Neural progenitor cell (in vitro differentiated cells): ENCODE measurements at places on chromosomes 6 and 20. TPM values are rescaled to one million over a fixed set of nuclear protein-coding genes. Genes with fewer than 3 reads are reported as not detected.

GRCh38 chr6:78810146-78810545, 57.2 kb upstream of the IRAK1BP1 start:
- H3K4me3 ChIP-seq: no peak overlapping the region
- DNase-seq: peak; percentile 70
- no peaks in the 10 kb centered on the region for H3K36me3 ChIP-seq
- no peaks in the 10 kb centered on the region for H3K4me1 ChIP-seq
- no peaks in the 10 kb centered on the region for H3K27me3 ChIP-seq

DNA sequence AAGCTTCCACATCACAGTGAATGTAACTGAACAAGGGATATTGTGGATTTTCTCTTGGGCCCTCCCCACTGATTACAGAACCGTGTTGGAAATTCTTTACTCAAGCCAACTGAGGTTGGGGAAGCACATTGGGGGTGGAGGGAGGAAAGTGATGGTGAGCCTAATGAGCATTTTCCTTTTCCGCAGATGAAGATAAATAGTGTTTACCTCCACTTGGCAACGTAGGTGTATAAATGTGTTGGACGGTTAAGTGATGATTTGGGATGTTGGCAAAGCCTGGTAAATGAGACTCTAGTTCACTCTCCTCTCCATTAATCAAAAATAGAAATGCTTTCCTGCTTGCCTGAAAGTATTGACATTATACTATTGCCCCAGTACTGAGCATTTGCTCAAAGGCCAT, 27.1 kb upstream of the NRN1 start:
- no peak overlapping the region for H3K4me3 ChIP-seq
- no peaks in the 10 kb centered on the region for H3K4me1 ChIP-seq
- H3K36me3 ChIP-seq: no peaks in the 10 kb centered on the region
- DNase-seq: no peak
- no peaks in the 10 kb centered on the region for H3K27me3 ChIP-seq

DNA sequence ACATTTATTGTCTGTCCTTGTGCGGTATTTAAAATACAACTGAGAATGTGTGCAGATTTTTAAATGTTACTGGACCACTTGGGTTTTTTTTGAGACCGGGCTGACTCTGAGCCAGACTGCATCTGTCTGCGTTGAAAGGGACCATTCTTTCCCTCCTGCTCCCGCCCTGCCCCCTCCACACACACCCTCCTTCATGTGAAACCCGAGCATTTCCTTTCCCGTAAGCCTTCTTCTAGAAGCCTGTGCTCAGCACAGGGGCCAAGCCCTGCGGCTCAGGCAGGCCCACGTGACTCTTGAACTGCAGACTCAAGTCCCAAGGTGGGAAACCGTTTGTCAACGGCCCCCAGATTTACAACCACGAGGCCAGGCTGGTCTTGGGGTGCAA, 82.7 kb upstream of the FOXC1 start:
- peak; percentile 61 for DNase-seq
- H3K4me1 ChIP-seq: peaks cover 12% of the 10 kb centered on the region
- peaks cover 53% of the 10 kb centered on the region for H3K27me3 ChIP-seq

DNA sequence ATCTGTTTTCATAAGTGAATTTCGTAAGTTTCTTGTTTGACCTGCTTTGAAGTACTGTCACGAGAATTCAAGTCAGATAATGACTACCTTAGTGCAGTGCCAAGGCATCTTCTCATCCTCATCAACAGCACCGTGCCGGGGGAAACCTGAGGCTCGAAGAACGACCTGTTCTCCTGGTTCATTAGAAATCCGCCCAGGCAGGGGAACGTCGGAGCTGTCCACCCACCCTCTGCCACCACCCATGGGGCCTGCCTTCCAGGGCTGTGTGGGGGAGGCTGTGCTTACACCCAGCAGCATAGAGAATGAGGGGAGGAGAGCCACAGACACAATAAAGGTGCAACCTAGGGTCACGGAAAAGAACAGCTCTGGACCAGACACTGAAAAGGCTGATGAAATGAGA, 101.6 kb downstream of the RAMACL start:
- no peaks in the 10 kb centered on the region for H3K36me3 ChIP-seq
- H3K4me1 ChIP-seq: peaks cover 17% of the 10 kb centered on the region
- H3K27me3 ChIP-seq: no peaks in the 10 kb centered on the region
- no peak overlapping the region for H3K4me3 ChIP-seq

- H3K4me3 ChIP-seq: no peak overlapping the region
- peak; percentile 41 for DNase-seq
- H3K4me1 ChIP-seq: peaks cover 29% of the 10 kb centered on the region
- no peaks in the 10 kb centered on the region for H3K36me3 ChIP-seq
- H3K27ac ChIP-seq: no peak overlapping the region
Observed at GRCh38 chr6:157461000-157461915, 80.3 kb downstream of the ZDHHC14 start.

DNA sequence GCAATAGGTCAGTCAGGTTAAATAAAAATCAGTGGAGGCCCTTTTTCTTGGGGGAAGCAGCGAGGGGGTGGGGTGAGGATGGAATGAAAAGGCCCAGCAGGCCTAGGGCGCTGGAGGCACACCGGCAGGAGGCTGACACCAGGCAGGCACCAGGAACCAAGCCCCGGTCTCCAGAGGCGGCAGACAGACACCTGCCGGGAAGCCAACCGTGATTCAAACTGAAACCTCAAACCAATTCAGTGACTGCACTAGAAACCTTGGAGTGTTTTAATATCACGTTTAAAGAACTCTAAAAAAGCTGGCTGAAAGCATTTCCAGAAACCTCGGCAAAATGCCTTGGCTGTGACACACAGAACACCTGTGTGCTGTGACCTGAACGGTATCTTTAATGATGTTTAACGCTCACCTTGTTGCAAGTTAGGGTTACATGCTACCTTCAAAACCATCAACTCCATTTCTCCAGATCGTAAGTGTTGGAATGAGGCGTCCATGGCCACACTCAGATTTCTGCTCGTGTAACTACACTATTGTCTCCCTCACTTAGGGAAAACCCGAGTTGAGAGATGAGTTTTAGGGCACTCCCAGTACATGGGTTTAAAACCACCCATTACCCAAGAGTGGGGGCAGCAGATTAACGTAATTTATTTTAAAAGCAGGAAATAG, 27.2 kb downstream of the DIDO1 start:
- no peak overlapping the region for H3K27ac ChIP-seq
- H3K4me1 ChIP-seq: peaks cover 17% of the 10 kb centered on the region
- H3K27me3 ChIP-seq: no peaks in the 10 kb centered on the region
- DNase-seq: no peak
- H3K36me3 ChIP-seq: no peaks in the 10 kb centered on the region

GRCh38 chr6:56655996-56656395, 13.3 kb upstream of the DST start:
- no peaks in the 10 kb centered on the region for H3K27me3 ChIP-seq
- no peak for DNase-seq
- peaks cover 24% of the 10 kb centered on the region for H3K4me1 ChIP-seq
- H3K4me3 ChIP-seq: no peak overlapping the region

GRCh38 chr6:2784061-2784460, 18.9 kb downstream of the WRNIP1 start:
- H3K4me3 ChIP-seq: no peak overlapping the region
- H3K4me1 ChIP-seq: peaks cover 6% of the 10 kb centered on the region
- DNase-seq: no peak
- no peaks in the 10 kb centered on the region for H3K36me3 ChIP-seq

GRCh38 chr6:14763139-14763538, 482.7 kb upstream of the JARID2 start:
- no peak overlapping the region for H3K27ac ChIP-seq
- H3K4me3 ChIP-seq: no peak overlapping the region
- H3K36me3 ChIP-seq: no peaks in the 10 kb centered on the region
- no peak for DNase-seq

DNA sequence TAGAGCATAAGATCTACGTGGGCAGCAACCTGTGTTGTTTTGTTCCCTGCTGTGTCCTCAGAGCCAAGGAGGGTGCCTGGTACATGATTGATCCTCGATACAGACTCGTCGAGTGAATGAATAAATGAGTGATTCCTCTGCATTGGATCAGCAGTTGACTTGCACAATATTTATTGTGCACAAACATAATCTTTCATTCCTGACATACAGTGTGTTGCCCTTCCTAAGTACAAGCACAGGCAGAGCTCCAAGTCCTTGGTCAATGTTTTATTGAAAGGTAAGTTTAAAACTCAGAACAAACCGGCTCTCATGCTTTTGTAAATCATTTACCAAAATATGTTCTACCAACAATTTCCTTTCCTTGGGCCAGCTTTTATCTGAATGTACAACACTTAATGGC, 57.4 kb downstream of the STMND1 start:
- H3K27ac ChIP-seq: no peak overlapping the region
- no peaks in the 10 kb centered on the region for H3K4me1 ChIP-seq
- H3K4me3 ChIP-seq: no peak overlapping the region
- no peaks in the 10 kb centered on the region for H3K36me3 ChIP-seq
- no peaks in the 10 kb centered on the region for H3K27me3 ChIP-seq
- no peak for DNase-seq

DNA sequence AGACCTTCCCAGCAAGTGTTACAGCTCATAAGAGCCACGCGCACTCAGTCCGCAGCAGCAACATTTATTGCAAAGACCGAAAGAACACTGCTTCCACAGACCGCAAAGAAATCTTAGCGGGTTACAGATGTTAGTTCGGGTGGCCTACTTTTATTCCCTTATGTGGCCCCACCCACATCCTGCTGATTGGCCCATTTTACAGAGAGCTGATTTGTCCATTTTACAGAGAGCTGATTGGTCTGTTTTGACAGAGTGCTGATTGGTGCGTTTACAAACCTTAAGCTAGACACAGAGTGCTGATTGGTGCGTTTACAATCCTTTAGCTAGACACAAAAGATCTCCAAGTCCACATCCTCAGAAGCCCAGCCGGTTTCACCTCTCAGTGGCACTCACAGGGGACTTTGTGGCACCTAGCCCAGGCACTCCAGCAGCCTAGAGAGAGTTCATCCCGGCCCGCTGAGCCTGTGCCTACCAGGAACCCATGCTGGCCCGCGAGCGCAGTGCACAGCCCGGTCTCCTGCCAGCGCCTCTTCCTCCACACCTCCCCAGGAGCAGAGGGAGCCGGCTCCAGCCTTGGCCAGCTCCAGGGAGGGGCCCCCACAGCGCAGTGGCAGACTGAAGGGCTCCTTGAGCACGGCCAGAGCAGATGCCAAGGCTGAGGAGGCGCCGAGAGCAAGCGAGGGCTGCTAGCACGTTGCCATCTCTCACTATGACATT, 244.3 kb upstream of the TSHZ2 start:
- H3K4me3 ChIP-seq: no peak overlapping the region
- peaks cover 3% of the 10 kb centered on the region for H3K36me3 ChIP-seq
- H3K27ac ChIP-seq: no peak overlapping the region
- H3K27me3 ChIP-seq: no peaks in the 10 kb centered on the region
- no peak for DNase-seq
- peaks cover 12% of the 10 kb centered on the region for H3K4me1 ChIP-seq

DNA sequence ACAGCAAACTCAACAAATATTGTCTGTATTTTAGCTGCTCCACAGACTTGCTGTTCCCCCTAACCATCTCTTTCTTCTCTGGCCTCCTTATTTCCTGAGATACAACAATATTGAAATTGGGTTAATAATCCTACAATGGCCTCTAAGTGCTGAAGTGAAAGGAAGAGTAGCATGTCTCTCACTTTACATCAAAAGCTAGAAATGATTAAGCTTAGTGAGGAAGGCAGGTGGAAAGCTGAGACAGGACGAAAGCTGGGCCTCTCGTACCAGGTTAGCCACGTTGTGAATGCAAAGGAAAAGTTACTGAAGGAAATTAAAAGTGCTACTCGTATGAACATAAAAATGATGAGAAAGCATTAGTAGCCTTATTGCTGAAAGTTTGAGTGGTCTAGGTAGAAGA, 63.8 kb downstream of the ELOVL5 start:
- H3K4me1 ChIP-seq: peaks cover 23% of the 10 kb centered on the region
- no peak overlapping the region for H3K27ac ChIP-seq
- DNase-seq: no peak
- no peak overlapping the region for H3K4me3 ChIP-seq

- H3K27ac ChIP-seq: no peak overlapping the region
- DNase-seq: peak; percentile 11
- H3K4me3 ChIP-seq: no peak overlapping the region
- no peaks in the 10 kb centered on the region for H3K27me3 ChIP-seq
Observed at GRCh38 chr6:52162940-52163908, 23.0 kb upstream of the IL17A start.

DNA sequence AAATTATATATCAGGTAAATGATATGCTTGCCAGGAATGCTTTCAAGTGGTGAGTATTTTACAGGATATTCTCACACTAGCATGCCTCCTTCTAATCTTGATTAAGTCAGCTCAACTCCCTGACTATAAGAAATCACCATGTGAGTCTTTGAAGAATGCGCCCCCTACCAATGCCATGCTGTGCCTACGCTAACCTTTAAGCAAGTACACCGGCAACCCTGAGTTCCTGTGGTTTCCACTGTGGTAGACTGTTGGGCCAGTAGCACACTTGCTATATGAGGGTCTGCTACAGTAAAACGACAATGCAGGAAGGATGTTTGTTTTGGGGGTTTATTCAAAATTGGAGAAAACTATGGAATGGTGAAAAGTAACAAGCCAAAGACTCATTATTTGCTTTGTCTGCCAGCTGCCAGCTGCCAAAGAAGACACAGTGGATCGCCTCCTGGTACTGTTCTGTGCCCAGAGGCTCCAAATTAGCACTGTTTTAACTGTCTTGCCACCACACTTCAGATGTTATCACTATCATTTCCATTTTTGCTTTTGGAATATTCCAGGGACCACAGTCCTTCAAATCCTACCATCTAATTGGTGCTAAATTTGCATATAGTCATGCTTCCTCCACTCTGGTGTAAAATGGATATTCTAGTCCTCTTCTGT, 333.5 kb downstream of the RNGTT start:
- H3K27me3 ChIP-seq: no peaks in the 10 kb centered on the region
- H3K36me3 ChIP-seq: no peaks in the 10 kb centered on the region
- H3K4me1 ChIP-seq: peaks cover 5% of the 10 kb centered on the region
- peak; percentile 79 for DNase-seq

DNA sequence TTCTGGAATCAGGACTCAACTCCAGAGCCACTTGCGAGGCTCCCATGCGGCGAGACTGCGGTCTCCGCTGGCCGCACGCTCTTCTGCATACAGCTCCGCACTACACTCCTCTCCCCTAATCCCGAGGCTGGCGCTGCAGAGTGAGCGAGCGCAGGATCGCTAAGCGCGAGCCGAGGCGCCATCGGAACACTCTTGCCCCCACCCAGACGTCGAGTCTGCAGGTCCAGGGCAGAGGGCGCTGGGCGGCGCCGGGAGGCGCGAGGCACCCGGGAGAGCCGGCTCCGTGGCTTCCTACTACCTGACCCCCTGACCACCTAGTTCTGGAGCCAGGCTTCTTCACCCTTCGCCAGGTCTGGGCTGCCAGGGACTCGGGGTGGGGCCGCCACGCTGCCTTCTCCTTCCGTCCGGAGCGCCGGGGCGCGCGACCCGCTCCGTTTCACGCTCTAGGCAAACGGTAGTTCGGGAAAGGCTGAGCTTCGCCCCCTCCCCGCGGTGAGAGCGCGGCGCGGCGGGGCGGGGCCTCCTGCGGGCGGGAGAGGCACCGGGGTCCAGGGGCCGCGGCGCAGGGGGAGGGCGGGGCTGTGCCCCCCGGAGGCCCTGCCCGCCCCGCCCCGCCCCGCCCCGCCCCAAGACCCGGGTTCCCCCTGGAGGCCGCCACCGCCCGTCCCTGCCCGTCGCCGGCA, 5.4 kb upstream of the TUBB2A start:
- H3K27me3 ChIP-seq: no peaks in the 10 kb centered on the region
- H3K4me3 ChIP-seq: peak overlapping the region; percentile 51
- peaks cover 79% of the 10 kb centered on the region for H3K4me1 ChIP-seq
- H3K27ac ChIP-seq: peak overlapping the region; percentile 23
- DNase-seq: peak; percentile 93

The ACTL10 gene
- 0.19 TPM in 1 of 2 replicates, not detected in the other for total RNA-seq

The ZC2HC1B gene
- not detected in 2 replicates for total RNA-seq

The POU5F1 gene
- total RNA-seq: 17.2 and 17.4 TPM in 2 replicates

The DAAM2 gene
- 2.1 and 3.2 TPM in 2 replicates for total RNA-seq

The DACT2 gene
- total RNA-seq: 0.36 and 5.5 TPM in 2 replicates

The CDC5L gene
- 37.9 and 53.6 TPM in 2 replicates for total RNA-seq

The PTPRT gene
- 0.37 and 1.1 TPM in 2 replicates for total RNA-seq

The SNX9 gene
- 16.1 and 17.8 TPM in 2 replicates for total RNA-seq

The ECT2L gene
- 0.06 TPM in 1 of 2 replicates, not detected in the other for total RNA-seq

The BMP2 gene
- 7.2 and 7.3 TPM in 2 replicates for total RNA-seq

The GRM1 gene
- total RNA-seq: 0.50 and 0.79 TPM in 2 replicates

The PTGIS gene
- total RNA-seq: 31.3 and 35.6 TPM in 2 replicates
